AG09319 (cell line): ENCODE measurements at places on chromosomes 5 and 9.

DNA sequence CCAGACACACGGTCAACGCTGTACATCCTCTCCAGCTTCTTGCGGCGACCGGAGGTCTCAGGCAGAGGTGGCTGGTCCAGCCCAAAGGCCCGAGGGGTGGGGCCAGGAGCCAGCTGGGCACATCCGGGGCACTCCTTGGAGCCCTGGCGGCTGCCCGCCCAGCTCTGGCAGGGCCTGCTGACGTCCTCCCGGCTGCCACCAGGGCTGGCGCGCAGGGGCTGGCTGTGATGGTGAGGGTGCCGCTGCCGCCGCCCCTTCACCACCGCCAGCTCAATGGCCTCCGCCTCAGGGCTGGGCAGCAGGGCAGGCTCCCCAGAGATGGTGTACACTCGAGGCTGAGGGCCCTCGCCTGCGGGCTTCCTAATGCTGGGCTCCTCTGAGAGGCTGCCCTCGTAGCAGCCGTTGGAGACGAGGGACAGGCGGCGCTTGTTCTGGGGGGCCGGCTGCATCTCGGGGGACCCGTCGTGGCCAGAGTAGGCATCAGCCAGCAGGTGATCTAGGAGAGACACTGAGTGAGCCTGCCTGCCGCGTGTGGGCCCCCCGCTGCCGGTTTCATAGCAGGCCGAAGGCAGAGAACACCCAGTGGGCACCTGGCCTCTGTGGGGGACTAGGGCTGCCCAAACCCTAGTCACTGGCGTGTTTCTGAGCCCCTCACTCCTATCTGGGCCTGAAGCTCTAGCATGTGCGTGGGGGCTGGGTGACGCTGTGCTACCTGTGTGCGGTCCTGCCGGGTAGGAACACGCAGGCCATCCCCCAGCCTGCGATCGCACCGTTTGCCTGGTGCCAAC, 1.5 kb downstream of the NSMF start:
- DNase-seq, result no peak

DNA sequence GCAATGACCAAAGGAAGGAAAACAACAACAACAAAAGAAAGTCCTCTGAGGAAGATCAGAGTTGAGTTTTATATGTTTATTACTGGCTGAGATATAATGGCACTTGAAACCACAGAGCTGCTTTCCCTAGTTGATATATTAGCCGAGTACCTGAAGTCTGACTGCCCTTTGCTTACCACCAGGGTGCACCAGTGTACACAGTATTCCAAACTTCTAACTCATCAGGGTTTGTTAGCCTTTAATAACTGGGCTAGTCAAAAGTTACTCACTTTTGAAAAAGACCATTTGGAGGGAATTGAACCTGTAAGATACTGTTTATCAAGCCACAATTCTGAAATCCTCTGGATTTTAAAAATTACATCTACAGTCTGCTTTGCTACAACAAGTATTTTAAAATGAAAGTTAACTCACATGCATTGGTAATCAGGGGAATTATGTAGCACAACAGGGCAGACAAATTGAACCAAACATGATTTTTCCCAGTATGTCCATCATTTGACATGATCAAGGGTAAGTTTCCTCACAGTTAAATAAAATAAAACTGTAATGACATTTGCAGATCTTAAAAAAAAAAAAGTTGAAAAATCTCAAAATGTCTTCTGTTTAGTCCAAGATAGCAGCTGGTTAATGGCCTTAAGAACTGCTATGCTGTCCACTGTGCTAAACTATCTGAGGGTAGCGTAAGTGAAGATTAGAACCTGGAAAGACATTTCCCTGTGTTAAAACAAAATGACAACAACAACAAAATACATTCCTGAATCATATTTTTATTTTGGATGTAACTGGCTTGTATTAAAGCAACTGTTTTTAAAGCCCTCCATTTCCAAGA, 57.3 kb upstream of the C6 start:
- DNase-seq, result peak; percentile 42

DNA sequence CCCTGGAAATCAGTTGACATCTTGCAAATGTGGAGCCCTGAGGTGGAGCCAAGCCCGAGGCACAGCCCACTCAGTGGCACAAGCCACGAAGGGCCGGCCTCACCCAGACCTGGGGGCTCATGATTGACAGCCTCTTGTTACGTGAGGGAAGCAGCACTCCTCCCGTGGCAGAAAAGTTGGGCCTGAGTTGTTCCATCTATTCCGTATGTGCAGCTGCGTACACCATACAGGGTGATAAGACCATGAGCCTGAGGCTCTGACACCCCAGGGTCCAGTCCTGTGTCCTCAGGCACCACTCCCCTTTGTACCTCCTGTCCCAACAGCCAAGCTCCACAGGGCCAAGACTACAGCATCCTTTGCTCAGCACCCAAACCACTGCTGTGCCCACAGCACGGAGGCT, 1.9 kb upstream of the ORM2 start:
- no peak for DNase-seq

- no peak for DNase-seq
Measured at GRCh38 chr9:128163027-128163515, 3.0 kb downstream of the BBLN start.

DNA sequence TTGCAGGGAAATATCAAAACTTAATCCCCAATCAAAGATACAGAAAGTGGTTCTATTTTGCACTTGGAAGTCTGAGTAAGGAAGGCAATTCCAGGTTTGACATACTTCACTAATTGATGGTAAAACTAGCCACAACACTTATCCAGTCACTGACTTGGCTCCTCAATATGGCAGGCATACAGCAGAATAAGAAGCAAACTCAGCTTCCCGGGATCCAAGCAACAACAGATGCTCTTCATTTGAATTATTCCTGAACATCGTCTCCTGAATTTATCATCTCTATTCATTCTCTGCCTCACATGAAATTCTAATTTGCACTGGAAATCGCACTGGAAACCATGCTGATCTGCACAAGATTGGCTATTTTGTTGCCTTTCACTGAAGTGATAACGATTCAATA, 629.6 kb downstream of the PRELID2 start:
- DNase-seq, result no peak

GRCh38 chr9:122134822-122135528, 24.6 kb downstream of the NDUFA8 start:
- no peak for DNase-seq

DNA sequence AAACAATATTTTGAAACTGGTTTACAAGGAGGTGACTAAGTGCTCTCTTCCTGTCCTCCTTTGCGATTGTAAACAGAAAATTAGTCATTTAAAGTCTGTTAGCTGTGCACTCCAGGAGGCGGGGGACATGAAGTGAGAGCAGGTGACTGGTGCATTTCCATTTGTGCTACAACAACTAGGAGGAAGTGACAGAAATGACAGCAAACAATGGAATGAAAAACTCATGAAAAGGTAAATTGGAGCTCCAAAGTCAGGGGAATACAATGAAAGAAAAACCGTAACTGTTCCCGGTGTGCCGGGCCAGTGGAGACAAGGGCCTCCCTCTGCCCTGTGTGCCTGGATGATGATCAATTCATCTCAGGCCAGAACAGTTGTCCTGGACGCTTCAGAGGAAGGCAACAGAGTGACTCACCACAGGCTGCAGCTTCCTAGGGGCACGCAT, 439.9 kb downstream of the GADD45G start:
- no peak for DNase-seq

DNA sequence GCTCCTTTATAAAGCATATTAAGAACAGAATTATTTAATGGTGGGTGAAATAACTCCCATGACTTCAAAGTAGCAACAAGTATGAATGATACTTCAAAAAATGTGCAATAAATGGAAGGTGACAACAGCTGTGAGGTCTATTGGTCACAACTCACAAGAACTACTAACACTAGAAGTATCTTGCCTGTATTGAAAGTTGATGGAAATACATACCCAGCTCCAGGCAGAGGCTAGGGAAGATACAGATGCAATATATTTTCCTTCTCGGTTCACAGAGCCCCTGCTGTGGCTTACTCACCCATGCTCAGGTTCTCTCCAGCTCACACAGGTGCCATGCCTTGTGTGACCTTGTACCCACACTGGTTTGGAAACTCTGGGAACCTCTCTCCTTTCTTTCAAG, 133.8 kb downstream of the LIFR start:
- DNase-seq, result no peak

DNA sequence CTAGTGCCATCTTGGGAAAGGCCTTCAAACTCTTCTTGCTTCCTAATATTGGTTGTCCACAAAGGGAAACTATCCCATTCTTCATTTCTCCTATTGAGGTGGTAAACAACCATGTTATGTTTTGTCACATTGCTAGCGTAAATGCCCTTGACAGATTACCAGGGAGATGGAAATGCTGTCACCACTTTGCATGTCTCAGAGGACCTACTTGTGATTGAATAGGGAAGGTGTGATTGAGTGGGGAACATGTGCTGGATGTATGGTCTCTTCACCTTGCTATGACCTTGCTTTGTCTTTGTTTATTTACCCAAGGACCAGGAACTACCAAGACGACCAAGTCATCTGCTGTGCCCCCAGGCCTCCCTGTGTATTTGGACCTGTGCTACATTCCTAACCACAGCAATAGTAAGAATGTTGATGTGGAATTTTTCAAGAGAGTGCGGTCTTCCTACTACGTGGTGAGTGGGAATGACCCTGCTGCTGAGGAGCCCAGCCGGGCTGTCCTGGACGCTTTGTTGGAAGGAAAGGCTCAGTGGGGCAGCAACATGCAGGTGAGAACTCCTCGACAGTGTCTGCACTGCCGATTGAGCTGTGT, 96.1 kb downstream of the MAP1B start:
- DNase-seq, result no peak

- DNase-seq, result no peak
Measured at GRCh38 chr5:141716009-141716408, 34.0 kb upstream of the ARAP3 start.

- no peak for DNase-seq
Measured at GRCh38 chr9:87481890-87482855, 15.5 kb upstream of the DAPK1 start.

DNA sequence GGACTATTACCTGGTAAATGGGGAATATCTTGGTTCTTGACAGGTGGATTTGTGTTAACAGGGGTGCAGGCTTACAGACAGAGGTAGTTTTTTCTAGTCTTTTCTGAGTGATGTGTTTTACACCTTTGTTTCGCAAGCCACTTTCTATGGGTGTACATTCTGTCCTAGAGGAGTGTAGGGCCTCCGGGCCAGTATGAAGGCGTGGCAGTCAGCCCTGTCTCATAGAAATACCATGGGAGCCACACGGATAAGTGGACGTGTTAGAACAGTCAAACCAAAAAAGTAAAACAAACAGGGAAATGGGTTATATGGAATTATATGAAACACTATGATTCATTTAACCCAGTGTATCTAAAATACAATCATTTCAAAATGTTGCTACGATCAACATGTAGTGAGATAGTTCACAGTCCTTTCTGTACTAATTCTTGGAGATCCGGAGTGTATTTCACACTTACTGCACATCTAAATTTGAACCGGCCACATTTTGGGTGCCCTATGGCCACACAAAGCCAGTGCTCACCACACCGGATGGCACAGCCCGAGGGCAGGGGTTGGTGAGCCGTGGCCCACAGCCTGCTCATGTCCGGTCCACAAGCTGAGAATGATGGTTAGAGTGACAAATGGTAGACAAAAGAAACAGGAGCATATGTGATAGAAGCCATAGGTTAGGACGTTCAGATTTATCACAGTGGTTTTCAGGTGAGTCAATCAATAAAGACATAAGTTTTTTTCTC, 80.1 kb upstream of the IRX4 start:
- DNase-seq, result no peak

DNA sequence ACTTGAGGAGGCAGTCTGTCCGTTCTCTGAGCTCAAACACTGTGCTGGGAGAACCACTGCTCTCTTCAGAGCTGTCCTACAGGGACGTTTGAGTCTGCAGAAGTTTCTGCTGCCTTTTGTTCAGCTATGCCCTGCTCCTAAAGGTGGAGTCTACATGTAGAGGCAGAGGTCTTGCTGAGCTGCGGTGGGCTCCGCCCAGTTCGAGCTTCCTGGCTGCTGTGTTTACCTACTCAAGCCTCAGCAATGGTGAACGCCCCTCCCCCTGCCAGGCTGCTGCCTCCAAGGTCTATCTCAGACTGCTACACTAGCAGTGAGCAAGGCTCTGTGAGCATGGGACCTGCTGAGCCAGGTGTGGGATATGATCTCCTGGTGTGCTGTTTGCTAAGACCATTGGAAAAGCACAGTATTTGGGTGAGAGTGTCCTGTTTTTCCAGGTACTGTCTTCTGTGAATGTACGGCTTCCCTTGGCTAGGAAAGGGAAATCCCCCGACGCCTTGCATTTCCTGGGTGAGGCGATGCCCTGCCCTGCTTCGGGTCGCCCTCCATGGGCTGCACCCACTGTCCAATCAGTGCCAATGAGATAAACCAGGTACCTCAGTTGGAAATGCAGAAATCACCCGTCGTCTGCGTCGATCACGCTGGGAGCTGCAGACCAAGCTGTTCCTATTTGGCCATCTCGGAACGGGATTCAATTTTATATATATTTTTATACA, 58.5 kb downstream of the CNTRL start:
- DNase-seq, result no peak

DNA sequence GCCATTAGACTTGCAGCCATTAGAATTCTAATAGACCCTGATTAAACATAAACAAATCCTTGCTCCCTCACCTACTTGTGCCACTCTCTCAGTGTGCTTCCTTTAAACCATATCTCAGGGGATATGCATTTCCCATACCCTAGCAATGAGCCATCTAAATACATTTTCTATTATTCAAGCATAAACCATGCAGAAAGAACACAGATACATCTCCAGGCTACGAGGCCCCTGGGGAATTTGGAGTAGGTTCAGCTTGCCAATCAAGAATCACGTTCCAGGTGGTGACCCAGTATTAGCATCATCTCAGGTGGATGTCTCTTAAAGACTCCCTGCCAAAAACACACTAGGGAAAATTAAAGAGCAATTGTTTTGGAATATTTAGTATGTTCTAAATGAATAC, 93.0 kb upstream of the CCL21 start:
- no peak for DNase-seq

GRCh38 chr5:151739939-151740335, 18.5 kb downstream of the ATOX1 start:
- DNase-seq, result peak; percentile 85

DNA sequence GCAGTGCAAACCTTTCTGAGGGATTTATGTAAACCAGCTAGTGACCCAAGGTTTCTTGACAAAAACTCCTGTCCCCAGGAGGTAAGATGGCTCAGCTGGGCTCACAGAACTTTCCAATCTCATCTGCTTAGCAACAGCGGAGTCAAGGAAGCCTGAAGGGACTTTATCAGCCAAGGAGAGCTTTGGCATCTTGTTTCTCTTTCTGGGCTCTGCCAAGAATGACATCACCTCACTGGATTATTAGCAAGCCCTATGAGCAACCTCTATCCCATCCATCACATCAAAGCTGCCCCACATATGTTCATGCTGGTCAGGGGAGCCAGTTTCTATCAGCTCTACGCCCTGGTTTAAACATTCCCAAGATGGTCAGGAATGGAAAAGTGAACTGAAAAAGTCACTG, 461.3 kb downstream of the ENC1 start:
- no peak for DNase-seq

GRCh38 chr9:80596579-80596978, 1024.8 kb downstream of the TLE4 start:
- DNase-seq, result no peak

- no peak for DNase-seq
Measured at GRCh38 chr9:110580850-110581249, 1.3 kb upstream of the SVEP1 start.

- DNase-seq, result no peak
Measured at GRCh38 chr9:113875459-113876150, 504 bp upstream of the ZNF618 start.
